ENCODE measurements at places on chromosomes 1 and 21. TPM values are rescaled to one million over a fixed set of nuclear protein-coding genes. Genes with fewer than 3 reads are reported as not detected.

The RNU1-1 gene
- 1,293 TPM for total RNA-seq

The HSF2BP gene
- total RNA-seq = 1.4 TPM

GRCh38 chr1:204868340-204868700, 2.3 kb upstream of the NFASC start:
- no peak for DNase-seq

GRCh38 chr1:233010146-233010545, 59.7 kb downstream of the NTPCR start:
- no peak for DNase-seq

DNA sequence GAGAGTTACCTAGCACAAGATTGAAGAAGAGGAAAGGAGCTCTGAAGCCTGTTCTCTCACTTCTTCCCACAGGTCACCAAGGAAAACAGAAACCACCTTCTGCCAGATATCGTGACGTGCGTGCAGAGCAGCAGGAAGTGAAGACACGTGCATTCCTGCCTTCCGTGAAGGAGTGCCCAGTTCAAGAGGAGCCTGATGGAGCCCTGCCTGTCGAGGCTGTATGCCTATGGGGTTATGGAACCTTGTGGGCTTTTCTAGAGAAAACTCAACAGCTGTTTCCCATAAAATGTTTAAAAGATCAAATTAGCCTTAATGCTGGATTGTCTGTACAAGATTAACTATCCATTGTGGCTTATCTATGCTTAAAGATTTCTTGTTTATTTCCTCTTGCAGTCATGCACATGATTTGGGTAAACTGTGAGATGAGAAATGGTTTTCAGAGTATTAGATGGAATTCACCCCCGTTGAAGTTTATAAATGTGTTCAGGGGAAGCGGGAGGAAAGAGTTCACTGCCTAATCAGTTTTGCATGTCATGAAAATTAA, 27.8 kb downstream of the NTPCR start:
- no peak for DNase-seq

DNA sequence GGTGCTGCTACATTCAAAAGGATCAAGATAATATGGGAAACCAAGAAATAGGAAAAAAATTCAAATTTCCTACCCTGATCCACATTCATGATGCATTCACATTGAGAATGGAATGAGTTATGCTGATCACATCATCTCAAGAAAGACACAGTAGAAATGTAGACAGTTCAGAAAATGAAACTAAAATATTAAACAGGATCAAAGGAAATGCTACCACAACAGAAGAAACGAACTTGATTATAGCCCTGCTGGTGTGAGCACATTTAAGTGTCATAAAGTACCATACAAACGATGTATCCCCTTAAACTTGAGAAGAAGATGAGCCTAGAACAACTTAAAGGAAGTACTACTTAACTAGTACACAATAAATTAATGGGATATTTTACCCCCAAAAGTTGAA, 21.3 kb downstream of the SYDE2 start:
- no peak for DNase-seq

DNA sequence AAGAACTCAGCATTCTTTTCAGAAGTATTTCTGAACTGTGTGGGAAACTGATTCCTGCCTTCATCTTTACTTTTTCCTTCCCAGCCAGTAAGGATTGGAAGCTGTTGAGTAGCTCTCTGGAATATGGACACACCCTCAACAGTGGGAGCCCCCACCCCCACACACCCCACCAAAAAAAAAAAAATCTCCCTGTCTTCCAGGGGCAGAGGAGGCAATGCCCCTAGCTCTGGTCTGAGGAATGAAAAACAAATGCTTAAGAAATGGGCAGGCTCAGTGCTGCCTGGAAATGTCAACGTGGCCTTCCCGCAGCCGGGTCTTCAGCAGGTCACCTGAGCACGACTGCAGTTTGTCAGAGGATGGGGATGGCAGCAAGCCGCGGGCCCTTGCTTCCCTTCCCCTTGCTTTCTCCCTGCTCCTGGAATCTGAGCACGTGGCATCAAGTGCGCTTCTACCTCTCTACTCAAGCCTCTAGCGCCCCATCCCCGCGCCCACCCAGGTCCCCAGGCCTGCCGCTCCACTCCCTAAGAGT, 479 bp downstream of the RGS16 start:
- DNase-seq = no peak
